Liver (tissue), 10 donors: ENCODE measurements at places on chromosomes 3 and 15. TPM values are rescaled to one million over a fixed set of nuclear protein-coding genes. Genes with fewer than 3 reads are reported as not detected.

DNA sequence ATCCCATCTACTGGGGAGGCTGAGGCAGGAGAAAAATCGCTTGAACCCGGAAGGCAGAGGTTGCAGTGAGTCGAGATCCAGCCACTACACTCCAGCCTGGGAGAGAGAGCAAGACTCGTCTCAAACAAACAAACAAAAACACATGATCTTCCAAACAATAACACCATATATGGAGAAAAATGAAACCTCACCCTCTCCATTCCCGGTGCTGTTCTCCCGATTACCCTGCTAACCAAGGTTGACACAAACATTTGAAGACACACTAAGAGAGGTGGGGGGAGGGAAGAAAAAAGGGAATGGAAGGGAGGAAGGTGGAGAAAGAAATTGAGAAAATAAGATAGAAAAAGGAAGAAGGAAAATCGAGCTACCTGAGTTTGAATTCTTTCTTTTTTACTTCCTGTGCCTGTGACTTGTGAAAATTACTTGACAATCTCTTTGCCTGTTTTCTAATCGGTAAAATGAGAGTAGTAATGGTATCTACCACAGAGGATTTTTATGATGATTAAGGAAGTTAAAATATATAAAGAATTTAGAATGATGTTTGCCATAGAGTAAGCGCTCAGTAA is 1.1 kb upstream of the PLSCR2 start:
- H3K27me3 ChIP-seq, result no peaks in the 10 kb centered on the region
- H3K4me1 ChIP-seq, result no peaks in the 10 kb centered on the region
- no peak overlapping the region for H3K27ac ChIP-seq
- no peak overlapping the region for H3K4me3 ChIP-seq
- H3K36me3 ChIP-seq, result no peaks in the 10 kb centered on the region

DNA sequence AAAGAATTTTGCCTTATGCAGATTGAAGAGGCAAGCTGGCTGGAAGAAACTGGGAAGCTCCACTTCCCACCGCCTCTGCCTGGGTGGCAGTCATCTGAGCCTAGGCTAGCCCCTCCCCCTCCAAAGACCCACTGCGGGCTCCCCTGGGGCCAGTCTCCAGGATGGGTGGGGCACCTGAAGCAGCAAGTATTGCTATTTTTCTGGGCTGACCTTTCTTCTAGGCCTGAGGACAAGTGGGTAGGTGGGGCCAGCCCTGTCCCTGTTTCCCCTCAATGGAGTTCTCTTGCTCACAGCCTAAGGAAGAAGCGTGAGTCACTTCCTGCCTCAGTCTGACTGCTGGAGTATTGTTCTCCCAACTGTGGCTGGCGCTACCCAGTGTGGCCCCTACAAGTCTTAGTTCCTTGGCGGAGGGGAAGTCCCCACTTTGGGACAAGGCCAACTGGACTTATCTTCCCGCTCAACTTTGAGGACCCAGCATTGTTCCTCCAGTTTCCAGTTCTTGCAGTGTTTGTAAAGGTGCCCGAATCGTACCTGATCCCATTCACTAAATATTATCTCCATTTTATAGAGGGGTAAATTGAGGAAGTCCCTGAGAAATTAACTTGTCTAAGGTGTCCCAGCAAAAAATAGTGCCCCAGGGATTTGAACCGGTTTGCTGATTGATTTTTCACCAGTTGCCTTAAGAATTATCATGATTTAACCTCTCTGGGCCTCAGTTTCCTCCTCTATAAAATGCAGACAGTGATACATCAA is 1.4 kb downstream of the FURIN start:
- peak; percentile 64 for DNase-seq
- no peaks in the 10 kb centered on the region for H3K27me3 ChIP-seq
- H3K4me1 ChIP-seq, result peaks cover 54% of the 10 kb centered on the region

DNA sequence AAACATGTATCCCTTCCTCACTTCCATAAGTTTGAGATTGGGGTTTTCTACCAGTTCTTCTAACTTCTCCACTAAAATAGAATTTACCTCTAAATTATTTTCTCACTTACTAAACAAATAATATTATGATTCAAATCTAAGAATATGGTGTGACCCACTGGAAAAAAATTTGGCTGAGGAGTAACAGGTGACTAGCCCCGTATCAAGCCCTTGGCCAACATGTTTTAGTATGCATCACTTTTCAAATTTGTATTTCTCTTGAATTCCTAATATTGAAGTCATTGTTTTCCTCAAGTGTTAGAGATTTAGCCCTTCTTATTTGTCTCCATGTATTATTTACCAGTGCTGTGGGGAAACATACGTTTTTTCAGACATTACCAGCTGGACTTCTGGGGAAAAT is 759.4 kb downstream of the NSUN3 start:
- H3K36me3 ChIP-seq, result no peaks in the 10 kb centered on the region
- H3K4me3 ChIP-seq, result no peak overlapping the region
- H3K4me1 ChIP-seq, result no peaks in the 10 kb centered on the region
- DNase-seq, result no peak
- no peaks in the 10 kb centered on the region for H3K27me3 ChIP-seq

- no peaks in the 10 kb centered on the region for H3K36me3 ChIP-seq
- H3K27ac ChIP-seq, result no peak overlapping the region
- no peak overlapping the region for H3K4me3 ChIP-seq
- no peak for DNase-seq
Measured at GRCh38 chr3:81425198-81425868, 336.1 kb downstream of the GBE1 start.

GRCh38 chr3:113219605-113220300 is 8.4 kb downstream of the BOC start:
- H3K4me1 ChIP-seq, result no peaks in the 10 kb centered on the region
- no peak overlapping the region for H3K27ac ChIP-seq
- no peaks in the 10 kb centered on the region for H3K27me3 ChIP-seq
- no peak for DNase-seq
- H3K4me3 ChIP-seq, result no peak overlapping the region

Gene RPL4
- 1,351 TPM for polyA plus RNA-seq
